ENCODE measurements at places on chromosomes 4 and X.

- no peak for DNase-seq
These were observed 2.1 kb downstream of the PDS5A start for GRCh38 chr4:39975488-39976089.

DNA sequence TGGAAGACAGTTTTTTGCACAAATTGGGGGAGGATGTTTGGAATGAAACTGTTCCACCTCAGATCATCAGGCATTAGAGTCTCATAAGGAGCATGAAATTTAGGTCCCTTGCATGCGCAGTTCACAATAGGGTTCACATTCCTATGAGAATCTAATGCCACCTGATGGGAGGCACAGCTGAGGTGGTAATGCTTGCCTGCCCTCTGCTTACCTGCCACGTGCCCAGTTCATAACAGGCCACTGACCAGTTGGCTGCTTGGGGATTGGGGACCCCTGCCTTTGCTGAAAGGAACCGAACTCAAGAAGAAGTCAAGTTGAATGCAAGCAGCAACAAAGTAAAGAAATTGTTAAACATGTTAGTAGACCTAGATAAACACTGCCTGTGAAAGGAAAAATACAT lies 4.6 kb upstream of the HSPA4L start:
- DNase-seq: no peak

GRCh38 chr4:76674983-76675382 lies 223.0 kb downstream of the SOWAHB start:
- no peak for DNase-seq

GRCh38 chr4:159227378-159227777 lies 124.5 kb downstream of the RAPGEF2 start:
- no peak for DNase-seq

GRCh38 chr4:90816754-90817153 lies 689.6 kb downstream of the CCSER1 start:
- DNase-seq: no peak

DNA sequence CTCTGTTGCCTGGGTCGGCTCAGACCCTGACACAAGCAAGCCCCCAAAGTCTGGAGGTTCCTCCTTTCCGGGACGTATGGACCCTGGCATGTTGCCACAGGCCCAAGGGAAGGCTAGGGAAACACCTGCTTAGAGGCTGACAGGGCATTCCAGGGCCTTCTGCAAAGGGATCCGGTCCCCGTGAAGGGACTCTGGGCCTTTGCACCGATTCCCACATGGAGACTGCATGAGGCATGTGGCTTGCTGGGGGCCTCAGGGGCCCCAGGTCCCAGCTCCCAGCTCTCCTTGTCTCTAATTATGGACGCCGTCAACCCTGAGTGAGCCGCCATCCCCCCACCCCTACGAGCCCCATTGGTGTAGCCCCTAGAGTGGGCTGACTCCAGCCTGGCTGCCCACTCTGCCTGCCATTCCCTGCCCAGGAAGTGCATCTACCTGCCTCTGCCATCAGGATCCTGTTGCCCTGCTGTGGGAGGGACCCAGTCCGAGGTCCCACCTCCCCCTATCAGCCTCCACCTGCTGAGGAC lies 4.2 kb upstream of the RGS12 start:
- DNase-seq: no peak

DNA sequence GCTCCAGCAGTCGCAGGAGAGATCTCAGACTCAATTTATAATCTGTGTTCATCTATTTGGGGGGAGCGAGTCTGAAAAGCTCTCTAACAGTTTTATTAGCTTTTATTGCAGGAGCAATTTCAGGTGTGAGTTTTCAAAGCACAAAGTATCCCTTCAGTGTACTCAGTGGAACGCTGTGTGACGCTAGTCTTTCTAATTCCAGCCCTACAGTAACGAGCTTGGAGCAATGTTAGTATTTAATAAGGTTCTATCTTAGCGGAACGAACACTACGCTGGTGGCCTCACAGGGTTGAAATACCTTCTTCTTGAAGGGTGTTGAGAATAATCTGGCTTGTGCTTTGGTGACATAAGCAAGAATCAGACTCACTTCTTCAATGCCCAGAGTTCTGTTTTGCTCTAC lies 8.4 kb downstream of the HS3ST1 start:
- DNase-seq: no peak

- DNase-seq: no peak
These were observed 39.4 kb downstream of the ERVMER34-1 start for GRCh38 chr4:52711834-52712250.

- no peak for DNase-seq
These were observed 58.6 kb upstream of the ETNPPL start for GRCh38 chr4:108821351-108821930.

GRCh38 chr4:108276690-108277089 lies 108.0 kb upstream of the LEF1 start:
- no peak for DNase-seq

DNA sequence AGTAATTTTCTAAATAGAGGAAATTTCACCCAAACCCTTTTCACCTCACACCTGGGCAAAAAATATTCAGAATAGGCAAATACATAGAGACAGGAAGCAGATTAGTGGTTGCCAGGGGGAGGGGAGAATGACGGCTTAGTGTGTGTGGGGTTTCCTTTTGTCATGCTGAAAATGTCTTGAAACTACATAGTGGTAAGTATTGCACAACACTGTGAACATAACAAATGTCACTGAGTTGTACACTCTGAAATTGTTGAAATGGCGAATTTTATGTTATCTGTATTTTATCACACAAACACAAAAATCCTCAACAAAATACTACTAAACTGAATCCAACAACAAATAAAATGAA lies 60.7 kb upstream of the PLAC1 start:
- DNase-seq: no peak

DNA sequence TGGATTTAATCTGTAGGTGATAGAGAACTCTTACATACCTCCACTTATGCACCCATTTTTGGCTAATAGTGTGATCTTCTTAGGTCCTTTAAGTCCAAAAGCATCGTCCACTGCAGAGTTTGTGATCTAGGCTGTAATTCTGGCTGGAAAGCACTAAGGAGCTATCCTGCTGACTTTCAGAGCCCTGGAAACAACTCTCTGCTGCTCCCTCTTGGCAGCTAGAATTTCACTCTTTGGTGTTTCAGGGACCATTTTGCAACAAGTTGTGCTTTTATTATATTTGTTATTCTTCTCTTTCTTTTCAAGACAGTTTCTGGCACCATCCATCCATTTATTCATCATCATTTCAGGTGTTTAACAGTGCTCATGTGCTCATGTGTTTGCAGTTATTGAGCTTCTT lies 130.0 kb downstream of the RBM46 start:
- DNase-seq: peak; percentile 7

GRCh38 chr4:162154862-162155540 lies 8.8 kb downstream of the FSTL5 start:
- DNase-seq: no peak

GRCh38 chrX:150574559-150575418 lies 6.4 kb downstream of the MTM1 start:
- no peak for DNase-seq

DNA sequence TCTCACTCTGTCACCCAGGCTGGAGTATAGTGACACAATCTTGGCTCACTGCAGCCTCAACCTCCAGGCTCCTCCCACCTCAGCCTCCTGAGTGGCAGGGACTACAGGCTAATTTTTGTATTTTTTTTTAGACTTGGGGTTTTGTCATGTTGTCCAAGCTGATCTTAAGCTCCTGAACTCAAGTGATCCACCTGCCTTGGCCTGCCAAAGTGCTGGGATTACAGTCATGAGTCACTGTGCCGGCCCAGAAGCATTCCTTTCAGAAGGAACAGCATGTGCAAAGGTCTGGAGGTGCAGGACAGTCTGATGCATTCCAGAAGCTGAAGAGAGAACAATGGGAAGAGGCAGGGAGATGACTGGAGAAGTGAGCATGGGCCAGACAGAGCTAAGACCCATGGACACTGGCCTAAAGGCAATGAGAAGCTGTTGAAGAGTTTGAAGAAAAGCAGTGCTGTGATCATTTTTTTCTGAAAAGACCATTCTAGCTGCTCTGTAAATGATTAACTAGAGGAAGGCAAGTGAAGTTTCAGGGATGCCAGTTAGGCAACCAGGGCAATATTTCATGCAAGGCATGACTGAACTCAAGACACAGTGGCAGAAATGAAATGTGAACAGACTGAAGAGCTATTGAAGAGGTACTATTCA lies 43.2 kb downstream of the MANBA start:
- DNase-seq: peak; percentile 48

Data from ACHN (cell line).